ENCODE measurements at places on chromosomes 7 and 10.

DNA sequence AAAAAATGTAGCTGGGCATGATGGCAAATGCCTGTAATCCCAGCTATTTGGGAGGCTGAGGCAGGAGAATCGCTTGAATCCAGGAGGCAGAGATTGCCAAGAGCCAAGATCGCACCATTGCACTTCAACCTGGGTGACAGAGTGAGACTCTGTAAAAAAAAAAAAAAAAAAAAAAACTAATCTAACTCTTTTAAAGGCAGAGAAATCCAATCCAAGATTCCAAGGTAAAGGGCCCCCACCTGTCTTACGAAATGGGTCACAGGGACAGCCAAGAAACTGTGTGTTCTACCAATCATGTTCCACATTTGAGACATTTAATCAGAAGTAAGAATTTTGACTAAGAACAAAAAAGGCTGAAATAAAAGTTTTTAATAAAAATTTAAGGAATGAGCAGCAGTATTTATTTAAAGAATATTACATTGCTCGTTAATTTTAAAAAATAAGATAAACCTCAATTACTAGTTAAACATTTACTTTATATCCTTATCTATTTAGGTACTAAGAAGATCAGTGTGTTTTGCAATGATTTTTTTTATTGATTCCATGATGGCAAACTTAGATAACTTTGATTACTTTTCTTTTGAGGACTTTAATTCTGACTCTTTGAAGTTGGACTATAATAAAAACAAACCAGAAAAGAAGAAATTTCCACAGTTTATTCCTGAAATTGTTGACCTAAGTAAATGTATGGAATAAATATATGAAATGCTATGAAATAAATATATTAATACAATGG is 6.7 kb upstream of the OAT start:
- DNase-seq = no peak

GRCh38 chr7:41438705-41439514 is 264.0 kb downstream of the INHBA start:
- DNase-seq = no peak

- DNase-seq = peak; percentile 66
Measured at GRCh38 chr10:32207544-32207943, 139.4 kb downstream of the EPC1 start.

DNA sequence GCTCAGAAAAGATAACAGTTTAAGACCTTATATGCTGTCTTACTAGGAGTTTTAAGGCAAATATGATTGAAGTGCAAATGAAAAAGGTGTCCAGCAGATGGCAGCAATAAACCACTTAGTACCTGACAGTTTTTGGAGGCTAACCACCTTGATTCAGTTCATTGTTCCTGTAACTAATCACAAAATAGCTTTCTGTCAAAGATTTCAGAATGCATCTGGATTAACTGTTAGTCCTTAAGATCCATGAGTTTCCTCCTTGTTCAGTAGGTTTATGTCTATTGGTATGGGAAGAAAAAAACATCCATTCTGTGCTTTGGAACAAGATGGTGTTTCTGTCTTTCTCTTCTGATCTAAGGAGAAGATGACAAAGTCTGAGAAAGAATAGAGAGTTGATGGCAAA is 46.6 kb downstream of the CCSER2 start:
- DNase-seq = peak; percentile 74

- no peak for DNase-seq
Measured at GRCh38 chr7:1934017-1934416, 263.9 kb downstream of the ELFN1 start.

DNA sequence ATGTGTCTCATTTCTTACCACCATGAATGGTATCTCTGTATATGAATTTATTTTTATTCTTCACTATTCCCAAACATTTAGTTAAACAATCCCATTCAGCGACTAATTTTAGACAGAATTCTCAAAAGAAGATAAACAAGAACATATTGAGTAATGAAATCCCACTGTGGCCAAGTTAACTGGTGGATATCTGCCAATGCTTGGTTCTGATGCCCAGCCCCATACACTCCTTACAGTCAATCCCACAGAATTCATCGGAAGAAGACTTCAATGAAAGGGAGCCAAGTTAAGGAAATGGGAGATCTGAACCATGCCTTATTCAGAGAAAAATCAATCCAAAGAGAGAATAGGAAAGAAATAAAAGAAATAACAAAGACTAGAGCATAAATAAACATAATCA is 518.0 kb downstream of the XPNPEP1 start:
- DNase-seq = no peak

GRCh38 chr7:82414389-82414788 is 29.2 kb downstream of the CACNA2D1 start:
- DNase-seq = no peak

GRCh38 chr7:99229234-99229633 is 21.3 kb upstream of the KPNA7 start:
- DNase-seq = peak; percentile 84

GRCh38 chr10:1632596-1632995 is 104.7 kb downstream of the ADARB2 start:
- DNase-seq = no peak

DNA sequence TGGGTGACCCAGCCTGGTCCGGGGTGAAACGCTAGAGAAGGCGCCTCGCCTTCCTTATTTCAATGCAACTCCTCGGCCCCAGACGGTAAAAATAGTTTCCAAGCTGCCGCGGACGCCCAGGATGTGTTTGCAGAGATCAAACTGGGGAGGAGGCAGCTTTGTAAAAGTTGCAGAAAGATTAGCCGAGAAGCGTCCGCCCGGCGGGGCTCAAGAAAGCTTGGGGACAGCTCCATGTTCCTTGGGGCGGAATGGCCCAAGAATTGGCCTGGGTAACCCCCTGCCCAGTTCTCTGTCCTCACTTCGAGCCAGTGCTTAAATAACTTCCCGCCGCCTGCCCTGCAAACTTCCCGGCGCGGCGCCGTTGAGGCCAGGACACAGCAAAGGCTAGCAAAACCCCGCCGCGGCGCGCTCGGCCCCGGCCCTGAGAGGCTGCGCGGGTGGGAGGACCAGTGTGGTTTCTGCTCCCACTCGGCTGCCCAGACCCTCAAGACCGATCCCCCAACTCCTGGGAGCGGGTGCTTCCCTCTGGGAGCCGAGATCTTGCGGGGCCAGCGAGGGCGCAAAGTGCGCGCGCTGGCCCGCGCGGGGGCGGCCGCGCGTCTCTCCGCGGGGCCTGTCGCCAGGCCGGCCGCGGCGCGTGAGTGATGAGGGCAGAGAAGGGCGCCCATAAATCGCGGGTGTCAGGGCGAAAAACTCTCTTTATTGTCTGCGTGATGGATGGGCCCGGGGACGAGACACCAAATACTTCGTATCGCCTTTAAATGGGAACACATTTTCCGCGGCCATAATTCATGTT is 6.3 kb upstream of the ZNF503 start:
- peak; percentile 51 for DNase-seq

- DNase-seq = no peak
Measured at GRCh38 chr7:40746841-40747556, 612.2 kb downstream of the SUGCT start.

GRCh38 chr7:106740806-106741205 is 79.8 kb upstream of the CCDC71L start:
- peak; percentile 51 for DNase-seq

- no peak for DNase-seq
Measured at GRCh38 chr7:134747326-134747725, 32.1 kb upstream of the CALD1 start.

DNA sequence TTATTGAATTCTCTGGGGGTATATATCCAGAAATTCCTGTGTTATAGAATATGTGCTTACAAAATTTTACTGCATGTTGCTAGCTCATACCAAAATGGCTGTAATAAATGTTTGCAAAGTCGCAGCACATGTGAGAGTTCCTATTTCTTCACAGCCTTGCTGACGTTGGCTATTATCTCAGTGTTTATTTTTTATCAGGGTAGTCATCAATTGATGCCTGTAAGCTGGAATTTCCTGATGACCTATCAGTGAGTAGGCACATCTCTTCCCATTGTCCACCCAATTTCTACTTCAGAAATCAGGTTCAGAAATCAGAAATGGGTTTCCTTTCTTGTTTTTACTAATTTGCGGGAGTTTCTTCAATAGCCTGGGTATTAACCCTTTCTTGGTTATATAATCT is 268.1 kb upstream of the FZD8 start:
- DNase-seq = peak; percentile 91

DNA sequence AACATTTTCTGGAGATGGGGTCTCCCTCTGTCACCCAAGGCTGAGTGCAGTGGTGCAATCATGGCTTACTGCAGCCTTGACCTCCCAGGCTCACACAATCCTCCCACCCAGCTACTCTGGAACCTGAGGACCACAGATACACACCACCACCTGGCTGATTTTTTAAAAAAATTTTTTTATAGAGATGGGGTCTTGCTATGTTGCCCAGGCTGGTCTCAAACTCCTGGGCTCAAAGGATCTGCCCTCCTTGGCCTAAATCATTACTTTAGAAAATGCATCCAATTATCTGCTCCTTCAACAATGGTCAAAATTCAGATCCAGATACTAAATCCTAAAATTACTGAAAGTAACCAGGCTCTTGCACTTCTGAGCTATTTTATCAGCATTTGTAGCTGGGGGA is 55.2 kb downstream of the CTBP2 start:
- no peak for DNase-seq

- DNase-seq = no peak
Measured at GRCh38 chr7:66060796-66061195, 14.8 kb upstream of the ASL start.

GRCh38 chr10:6385665-6386064 is 182.9 kb downstream of the PFKFB3 start:
- DNase-seq = peak; percentile 71

GRCh38 chr7:144545330-144545729 is 141.8 kb upstream of the NOBOX start:
- no peak for DNase-seq

GRCh38 chr10:88227342-88228018 is 355.6 kb downstream of the RNLS start:
- no peak for DNase-seq

DNA sequence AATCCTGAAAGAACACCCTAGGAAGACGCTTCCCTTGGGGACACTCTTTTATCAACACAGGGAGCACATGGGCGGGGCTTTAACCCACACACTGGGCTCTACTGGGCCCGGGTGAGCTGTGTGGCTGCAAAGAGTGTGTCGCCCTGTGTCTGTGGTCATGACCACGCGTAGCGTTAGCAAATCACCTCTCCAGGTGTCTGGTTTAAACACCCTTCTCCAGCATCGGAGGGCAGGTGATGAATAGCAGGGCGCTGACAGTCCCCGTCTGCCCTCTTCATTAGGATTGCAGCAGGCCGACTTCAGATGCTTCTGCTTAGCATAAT is 127.7 kb downstream of the ADARB2 start:
- no peak for DNase-seq

DNA sequence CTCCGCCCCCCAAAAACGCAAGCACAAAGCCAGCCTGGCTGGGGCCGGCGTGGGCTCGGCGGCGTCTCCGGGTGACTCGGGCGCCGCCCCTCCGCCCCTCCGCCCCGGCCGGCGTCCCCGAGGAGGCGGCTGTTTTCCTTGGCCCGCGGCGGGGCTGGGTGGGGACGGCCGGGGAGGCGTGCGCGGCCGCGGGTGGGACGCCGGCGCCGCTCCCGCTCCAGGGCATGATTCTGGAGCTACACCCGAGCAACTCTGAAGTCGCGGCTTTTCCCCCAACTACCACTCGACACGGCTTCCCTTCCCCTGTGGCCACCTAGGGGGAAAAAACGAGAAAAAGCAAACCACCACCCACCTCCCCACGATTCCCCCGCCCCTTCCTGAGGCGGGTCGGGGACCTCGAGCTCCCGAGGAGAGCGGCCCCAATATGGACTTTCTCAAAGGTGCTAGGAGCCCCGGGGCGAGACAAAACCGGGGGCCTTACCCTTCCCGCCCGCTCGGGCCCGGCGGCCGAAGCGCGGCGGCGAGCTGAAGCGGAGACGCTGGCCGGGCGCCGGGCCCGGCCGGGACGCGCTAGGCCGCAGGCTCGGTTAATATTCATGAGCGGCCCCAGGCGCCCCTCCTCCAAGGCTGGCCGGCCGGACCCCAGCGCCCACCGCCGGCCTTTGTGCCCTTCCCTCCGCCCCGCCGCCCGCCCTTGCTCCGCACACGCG is 856 bp downstream of the ARHGAP21 start:
- peak; percentile 39 for DNase-seq

DNA sequence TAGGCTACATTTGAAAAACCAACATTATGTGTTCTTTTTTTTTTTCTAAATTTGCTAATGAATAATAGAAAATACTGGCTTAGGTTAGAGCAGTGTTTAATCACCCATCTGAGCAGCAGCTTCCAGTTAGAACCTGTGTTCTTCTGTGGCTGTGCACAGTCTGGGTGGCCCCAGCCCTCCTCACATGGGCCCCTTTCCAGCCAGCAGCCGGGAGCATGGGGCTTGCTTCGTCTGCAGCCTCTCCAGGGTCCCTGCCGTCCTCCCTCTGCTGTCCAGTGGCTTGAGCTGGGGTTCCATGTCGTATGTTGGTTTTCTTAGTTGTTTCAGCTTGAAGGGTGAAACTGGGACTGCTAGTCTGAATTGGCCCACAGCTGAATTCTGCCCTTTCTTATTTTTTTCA is 37.3 kb downstream of the BNIP3 start:
- no peak for DNase-seq

DNA sequence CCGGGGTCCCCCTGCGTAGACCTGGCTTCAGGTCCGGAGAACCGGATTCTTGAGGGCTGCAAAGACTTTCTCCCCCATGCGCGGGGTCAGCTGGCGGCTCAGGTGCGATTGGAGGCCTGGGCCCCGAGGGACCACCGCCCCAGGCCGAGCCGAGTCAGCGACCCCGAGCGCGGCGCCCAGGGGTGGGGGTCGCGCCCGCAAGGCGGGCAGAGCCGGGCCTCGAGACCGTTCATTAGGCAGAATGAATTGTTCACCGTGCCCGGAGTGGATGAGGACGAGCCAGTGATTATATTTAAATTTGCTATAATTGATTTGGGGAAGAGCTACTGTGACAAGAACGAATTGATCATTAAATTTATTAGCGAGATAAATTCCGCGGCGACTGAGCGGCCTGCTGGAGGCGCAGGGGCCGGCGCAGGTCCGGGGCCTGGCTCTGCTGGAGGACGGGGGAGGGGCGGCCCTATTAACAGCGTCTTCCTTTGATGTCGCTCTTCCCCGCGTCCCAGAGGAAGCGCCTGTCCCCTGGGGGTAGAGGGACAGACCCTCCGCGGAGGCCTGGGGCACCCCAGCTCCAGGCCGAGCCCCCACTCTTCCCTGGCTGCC is 7.5 kb downstream of the MNX1 start:
- no peak for DNase-seq

DNA sequence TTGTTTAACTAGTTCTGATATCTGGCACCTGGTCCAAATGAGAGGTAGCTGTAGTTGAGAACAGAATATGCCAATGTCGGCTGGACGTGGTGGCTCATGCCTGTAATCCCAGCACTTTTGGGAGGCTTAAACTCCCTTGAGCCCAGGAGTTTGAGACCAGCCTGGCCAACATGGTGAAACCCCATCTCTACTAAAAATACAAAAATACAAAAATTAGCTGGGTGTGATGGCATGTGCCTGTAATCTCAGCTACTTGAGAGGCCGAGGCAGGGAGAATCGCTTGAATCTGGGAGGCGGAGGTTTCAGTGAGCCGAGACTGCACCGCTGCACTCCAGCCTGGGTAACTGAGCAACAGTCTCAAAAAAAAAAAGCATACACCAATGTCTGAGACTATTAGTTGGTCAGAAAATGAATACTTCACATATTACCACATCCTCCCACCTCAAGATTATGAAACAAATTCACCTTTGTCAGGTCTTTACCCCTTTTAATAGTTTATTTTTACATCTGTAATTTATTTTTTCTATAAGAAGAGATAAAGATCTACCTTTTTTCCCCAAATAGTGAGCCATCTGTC is 38.8 kb downstream of the EPC1 start:
- no peak for DNase-seq

- DNase-seq = peak; percentile 75
Measured at GRCh38 chr10:72567421-72567820, 58.5 kb downstream of the MICU1 start.

GRCh38 chr10:90420637-90421318 is 437.1 kb downstream of the HTR7 start:
- peak; percentile 68 for DNase-seq
